Type B pancreatic cell (in vitro differentiated cells): ENCODE measurements at places on chromosomes 7 and 10.
A peak's percentile ranks its signal among the peaks of the same experiment; 100 is the strongest.

DNA sequence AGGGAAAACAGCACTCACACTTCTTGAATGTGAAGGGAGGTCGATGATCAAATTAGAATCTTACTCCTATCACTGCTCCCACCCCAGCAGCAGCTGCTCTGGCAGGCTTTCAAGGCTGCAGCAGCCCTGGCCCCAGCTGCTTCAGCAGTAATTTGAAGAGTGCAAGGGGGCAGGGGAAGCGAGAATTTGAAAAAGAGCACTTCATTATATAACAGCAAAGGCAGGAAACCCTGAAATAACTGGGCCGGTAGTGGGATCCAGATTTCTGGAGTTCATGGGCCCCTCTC is 44.9 kb downstream of the MYPN start:
- DNase-seq: no peak

DNA sequence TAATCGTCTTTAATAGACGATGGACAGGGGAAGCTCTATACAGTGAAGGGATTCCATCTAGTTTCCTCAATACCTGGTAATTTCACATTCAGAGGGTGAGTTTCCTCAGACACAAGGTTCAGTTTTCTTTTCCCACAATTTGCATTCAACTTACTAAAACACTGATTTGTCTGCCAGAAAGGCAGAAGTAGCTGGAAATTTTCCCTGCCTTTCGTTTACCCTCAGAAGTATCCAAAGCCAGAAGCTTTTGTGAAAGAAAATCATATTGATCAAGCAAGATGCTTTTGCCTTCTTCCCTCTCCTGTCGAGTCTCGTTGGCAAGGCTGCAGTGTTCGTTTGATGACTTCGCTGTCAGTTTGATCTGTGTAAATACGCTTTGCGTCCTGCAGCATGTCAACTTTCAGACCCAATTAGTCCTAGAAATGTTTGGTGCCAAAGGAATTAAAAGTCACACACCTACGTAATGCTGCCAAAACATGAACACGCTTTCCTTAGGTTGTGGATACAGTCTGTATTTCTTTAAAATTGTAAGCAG is 631.9 kb upstream of the FOXK1 start:
- no peak for DNase-seq

DNA sequence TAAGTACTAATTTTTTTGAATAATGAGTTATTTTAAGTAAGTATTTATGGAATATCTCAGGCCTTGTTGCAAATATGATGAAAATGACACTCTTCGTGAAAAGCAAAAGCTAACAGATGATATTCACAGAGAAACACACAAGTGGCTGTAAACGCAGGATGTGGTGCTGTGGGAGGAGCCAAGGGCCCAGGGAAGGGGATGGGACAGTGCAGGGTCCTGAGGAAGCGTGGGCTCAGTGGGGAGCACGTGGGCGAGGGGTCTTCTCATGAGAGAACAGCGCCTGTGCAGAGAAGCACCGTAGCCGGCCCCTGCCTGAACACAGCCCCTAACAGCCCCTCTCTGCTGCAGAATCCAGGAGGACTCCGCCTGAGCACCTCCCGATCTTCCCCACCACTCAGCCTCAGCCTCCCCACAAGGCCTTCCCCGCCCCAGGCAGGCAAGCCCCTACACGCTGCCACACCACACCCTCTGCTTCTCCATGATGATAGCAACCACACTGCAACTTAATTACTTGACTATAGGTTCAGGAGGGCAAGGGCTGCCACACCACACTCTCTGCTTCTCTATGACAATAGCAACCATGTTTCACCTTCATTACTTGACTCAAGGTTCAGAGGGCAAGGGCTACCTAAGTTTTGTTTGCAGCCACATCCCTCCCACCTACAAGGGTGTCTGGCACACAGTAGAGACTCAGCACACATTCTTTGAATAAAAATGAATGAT is 152.6 kb upstream of the RNF32 start:
- peak; percentile 37 for DNase-seq

DNA sequence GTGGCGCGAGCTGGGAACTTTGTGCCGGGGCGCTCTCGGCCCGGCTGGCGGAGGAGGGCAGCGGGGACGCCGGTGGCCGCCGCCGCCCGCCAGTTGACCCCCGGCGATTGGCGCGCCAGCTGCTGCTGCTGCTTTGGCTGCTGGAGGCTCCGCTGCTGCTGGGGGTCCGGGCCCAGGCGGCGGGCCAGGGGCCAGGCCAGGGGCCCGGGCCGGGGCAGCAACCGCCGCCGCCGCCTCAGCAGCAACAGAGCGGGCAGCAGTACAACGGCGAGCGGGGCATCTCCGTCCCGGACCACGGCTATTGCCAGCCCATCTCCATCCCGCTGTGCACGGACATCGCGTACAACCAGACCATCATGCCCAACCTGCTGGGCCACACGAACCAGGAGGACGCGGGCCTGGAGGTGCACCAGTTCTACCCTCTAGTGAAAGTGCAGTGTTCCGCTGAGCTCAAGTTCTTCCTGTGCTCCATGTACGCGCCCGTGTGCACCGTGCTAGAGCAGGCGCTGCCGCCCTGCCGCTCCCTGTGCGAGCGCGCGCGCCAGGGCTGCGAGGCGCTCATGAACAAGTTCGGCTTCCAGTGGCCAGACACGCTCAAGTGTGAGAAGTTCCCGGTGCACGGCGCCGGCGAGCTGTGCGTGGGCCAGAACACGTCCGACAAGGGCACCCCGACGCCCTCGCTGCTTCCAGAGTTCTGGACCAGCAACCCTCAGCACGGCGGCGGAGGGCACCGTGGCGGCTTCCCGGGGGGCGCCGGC is 870 bp downstream of the FZD1 start:
- DNase-seq: peak; percentile 77

GRCh38 chr10:63553031-63553430 is 31.8 kb downstream of the REEP3 start:
- DNase-seq: no peak
